ENCODE measurements at places on chromosomes 5 and 9. TPM values are rescaled to one million over a fixed set of nuclear protein-coding genes. Genes with fewer than 3 reads are reported as not detected.

GRCh38 chr5:95835682-95836385 lies 13.3 kb upstream of the GLRX start:
- H3K27me3 ChIP-seq, result no peaks in the 10 kb centered on the region
- no peak overlapping the region for H3K4me3 ChIP-seq
- no peaks in the 10 kb centered on the region for H3K4me1 ChIP-seq

- H3K27ac ChIP-seq, result peak overlapping the region; percentile 72
- no peaks in the 10 kb centered on the region for H3K36me3 ChIP-seq
- no peaks in the 10 kb centered on the region for H3K4me1 ChIP-seq
- no peak for DNase-seq
- no peaks in the 10 kb centered on the region for H3K27me3 ChIP-seq
Observed at GRCh38 chr5:93130624-93131490, 450.2 kb downstream of the NR2F1-AS1 start.

- no peaks in the 10 kb centered on the region for H3K27me3 ChIP-seq
- no peak overlapping the region for H3K4me3 ChIP-seq
- H3K4me1 ChIP-seq, result no peaks in the 10 kb centered on the region
- H3K36me3 ChIP-seq, result no peaks in the 10 kb centered on the region
Observed at GRCh38 chr5:54324651-54325271, 14.4 kb upstream of the ARL15 start.

DNA sequence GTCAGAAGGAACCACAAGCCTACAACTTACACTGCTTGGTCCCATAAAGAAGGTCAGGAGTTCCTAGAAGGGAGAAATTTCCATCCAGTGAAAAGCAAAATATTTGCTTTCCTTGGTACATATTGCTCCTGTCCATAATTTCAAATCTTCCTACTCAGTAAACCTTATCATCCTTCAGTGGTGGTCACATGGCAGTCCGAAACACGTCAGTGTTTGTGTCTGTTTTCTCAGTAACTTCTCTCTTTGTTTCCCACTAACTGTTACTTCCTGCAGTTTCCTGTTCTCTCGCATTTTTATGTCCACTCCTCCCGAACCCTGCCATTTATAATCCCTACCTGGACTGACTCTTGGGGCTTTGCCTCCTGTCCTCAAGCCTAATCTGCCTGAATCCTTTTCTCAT lies 129.1 kb downstream of the FANCC start:
- no peak overlapping the region for H3K27ac ChIP-seq
- no peaks in the 10 kb centered on the region for H3K27me3 ChIP-seq
- no peak for DNase-seq
- H3K4me3 ChIP-seq, result no peak overlapping the region
- H3K36me3 ChIP-seq, result no peaks in the 10 kb centered on the region

SPINK13 gene
- total RNA-seq, result not detected

PCDHB7 gene
- 0.59 TPM for total RNA-seq

ZNF622 gene
- total RNA-seq, result 28.6 TPM

DNA sequence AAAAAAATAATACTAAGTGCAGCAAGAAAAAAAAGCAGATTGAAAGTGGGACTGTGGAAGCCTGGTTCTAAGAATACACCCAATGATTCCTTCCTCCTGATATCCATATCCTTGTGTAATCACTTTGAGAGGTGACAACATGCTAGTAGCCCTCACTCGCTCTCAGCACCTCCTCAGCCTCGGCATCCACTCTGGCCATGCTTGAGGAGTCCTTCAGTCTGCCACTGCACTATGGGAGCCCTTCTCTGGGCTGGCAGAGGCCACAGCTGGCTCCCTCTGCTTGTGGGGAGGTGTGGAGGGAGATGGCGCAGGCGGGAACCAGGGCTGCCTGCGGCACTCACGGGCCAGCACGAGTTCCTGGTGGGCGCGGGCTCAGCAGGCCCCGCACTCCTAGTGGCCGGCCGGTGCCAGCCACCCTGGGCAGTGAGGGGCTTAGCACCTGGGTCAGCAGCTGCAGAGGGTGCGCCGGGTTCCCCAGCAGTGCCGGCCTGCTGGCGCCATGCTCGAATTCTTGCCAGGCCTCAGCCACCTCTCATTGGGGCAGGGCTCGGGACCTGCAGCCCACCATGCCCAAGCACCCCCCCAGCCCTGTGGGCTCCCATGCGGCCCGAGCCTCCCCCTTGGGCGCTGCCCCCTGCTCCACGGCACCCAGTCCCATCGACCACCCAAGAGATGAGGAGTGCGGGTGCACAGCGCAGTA lies 24.5 kb upstream of the SELENOP start:
- no peak overlapping the region for H3K4me3 ChIP-seq
- DNase-seq, result no peak
- H3K36me3 ChIP-seq, result no peaks in the 10 kb centered on the region
- H3K4me1 ChIP-seq, result no peaks in the 10 kb centered on the region

- H3K4me1 ChIP-seq, result no peaks in the 10 kb centered on the region
- no peak overlapping the region for H3K27ac ChIP-seq
- H3K36me3 ChIP-seq, result no peaks in the 10 kb centered on the region
Observed at GRCh38 chr9:3008091-3008490, 164.2 kb upstream of the PUM3 start.
